ENCODE measurements at places on chromosomes 13 and 19.

GRCh38 chr13:113632706-113633484, 25.1 kb downstream of the ATP4B start:
- no peak for DNase-seq

GRCh38 chr19:18780631-18781030, 10.5 kb downstream of the COMP start:
- no peak for DNase-seq

DNA sequence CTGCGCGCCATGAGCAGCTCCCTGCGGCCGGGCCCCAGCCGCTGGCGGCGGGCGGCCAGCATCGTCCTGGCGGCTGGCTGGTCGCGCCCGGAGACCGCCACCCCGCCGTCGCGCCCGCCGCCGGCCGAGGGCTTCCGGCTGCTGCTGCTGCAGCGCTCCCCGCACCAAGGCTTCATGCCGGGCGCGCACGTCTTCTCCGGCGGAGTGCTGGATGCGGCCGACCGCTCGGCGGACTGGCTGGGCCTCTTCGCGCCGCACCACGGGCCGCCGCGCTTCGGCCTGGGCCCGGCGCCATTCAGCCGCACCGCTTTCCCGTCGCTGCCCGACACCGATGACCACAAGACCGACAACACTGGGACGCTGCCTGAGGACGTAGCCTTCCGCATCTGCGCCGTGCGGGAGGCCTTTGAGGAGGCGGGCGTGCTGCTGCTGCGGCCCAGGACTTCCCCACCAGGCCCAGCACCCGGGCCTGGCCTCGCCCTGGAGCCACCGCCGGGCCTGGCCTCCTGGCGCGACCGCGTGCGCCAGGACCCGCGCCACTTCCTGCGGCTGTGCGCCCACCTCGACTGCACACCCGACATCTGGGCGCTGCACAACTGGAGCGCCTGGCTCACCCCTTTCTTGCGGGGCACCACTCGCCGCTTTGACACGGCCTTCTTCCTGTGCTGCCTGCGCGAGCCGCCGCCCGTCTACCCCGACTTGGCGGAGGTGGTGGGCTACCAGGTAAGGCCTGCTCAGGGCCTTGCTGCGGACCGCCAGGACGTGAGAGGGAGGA, 518 bp downstream of the NUDT19 start:
- peak; percentile 64 for DNase-seq

- no peak for DNase-seq
These were observed 1.9 kb downstream of the MKNK2 start for GRCh38 chr19:2048959-2049740.

GRCh38 chr19:49335071-49335783, at the start of gene CD37:
Gene CD37, plus strand, starts transcription at chr19:49335406. Its CDS starts 135 bp downstream, at chr19:49335541.
- peak; percentile 56 for DNase-seq

- no peak for DNase-seq
These were observed 3.1 kb downstream of the NXNL1 start for GRCh38 chr19:17457616-17458015.

DNA sequence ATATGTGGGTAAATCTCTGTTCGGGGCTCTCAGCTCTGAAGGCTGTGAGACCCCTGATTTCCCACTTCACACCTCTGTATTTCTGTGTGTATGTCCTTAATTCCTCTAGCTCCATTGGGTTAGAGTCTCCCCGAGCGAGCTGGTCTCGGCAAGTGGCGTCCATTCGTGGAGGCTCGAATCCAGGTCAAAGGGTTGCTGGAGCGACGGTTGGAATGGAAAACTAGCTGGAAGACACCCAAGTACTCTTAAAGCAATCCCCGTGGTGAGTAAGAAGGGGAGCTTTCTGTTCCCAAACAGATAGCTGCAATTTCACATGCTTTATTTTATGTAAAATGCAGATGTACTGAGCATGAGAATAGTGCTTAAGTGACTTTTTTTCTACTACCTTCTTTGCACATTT, 277.5 kb upstream of the SGCG start:
- DNase-seq = no peak

DNA sequence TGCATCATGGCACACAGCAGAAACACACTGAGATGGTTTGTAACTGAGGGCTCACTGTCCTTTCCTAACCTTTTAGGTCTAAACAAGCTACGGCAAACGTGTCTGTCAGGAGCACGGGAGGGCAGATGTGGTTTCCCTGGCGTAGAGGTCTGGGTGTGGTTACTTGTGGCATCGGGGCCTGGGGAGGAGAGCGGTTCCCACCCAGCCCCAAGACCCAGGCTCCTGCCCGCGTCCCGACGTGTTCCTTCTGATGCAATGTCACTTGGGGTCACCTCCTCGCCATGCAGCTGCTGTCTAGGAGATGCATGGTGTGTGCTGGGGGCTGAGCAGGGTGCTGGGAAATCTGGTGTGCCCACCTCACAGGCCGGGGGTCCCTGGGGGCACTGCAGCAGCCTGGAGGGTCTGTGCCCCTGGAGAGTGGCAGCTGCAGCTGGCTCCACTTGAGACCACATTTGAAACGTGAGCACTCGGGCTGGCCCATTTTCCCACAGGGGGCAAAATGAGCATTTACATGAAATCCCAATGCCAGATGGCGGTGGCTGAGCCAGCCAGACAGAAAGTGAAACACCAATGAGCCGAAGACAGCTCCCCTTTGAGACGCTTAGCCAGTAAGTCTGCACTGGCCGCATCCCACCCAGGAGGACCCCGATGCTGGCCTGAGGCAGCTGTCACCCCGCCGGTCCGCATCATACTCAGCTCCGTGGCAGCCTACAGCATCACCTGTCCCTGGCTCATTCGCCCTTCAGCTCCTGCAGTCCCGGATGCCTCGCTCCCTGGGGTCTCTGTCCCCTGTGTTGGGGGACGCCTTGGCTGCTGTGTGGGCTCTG, 22.3 kb upstream of the MYDGF start:
- DNase-seq = no peak

GRCh38 chr13:109880371-109881346, 94.3 kb upstream of the IRS2 start:
- no peak for DNase-seq

DNA sequence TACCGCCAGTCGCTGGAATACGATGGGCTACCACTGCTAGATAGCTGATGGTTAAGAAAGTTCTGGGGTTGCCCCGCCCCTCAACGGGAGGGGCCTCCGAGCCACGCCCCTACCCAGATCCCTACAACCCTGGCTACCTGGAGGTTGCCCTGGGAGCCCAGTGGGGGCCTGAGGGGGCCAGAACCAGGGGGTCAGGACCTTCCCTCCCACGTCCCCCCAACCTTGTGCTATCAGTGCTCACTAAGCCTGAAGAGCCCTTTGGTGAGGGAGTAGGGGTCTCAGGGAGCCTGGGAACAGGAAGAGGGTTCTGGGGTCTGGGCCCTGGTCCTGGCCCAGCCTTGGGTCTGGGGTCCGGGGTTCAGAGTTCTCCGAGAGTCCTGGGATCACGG, 8.9 kb downstream of the OCEL1 start:
- DNase-seq = peak; percentile 60

- DNase-seq = peak; percentile 100
These were observed 471 bp upstream of the TMTC4 start for GRCh38 chr13:100674872-100675660.

GRCh38 chr19:3639479-3639878, 12.9 kb upstream of the CACTIN start:
- no peak for DNase-seq

GRCh38 chr19:8196271-8196927, 12.8 kb upstream of the CERS4 start:
- DNase-seq = no peak

DNA sequence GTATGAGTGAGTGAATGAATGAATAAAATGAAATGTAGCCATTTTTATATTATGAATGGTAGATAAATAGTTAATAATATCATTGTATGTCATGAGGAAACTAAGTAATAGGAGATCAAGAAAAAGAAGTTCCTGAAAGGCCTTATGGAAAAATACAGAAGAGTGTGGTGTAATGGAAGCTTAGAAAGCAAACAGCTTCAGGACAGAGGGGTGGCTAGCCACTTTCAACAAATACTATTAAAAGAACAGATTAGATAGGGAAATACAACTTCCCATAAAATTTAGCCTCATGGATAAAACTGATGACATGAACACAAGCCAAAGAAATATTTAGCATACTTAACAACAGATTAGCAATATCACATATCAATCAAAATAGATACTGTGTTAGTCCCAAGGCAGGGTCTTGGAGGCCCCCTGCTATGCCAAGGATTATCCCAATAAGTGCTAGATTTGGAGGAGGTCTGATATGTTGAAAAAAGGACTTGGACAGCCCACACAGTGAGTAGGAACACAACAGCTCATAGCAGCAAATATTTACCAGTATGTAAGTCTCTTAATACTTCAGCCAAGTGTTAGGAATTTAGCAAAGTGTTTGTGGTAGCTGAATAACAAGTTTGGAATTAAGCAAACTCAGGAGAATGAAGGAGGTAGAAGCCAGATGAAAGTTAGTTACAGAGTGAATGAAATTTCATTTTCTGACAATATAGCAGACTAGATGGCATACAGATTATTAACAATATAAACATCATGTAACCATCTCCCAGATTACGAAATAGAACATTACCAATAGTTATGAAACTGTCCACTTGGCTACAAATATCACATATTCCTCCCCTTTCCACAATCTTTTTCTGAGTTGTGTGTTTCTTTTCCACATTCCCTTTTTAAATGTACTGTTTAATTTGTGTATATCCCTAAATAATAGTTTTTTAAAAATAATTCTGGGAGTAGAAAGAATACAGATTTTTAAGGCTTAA, 1632.0 kb downstream of the PCDH9 start:
- no peak for DNase-seq

DNA sequence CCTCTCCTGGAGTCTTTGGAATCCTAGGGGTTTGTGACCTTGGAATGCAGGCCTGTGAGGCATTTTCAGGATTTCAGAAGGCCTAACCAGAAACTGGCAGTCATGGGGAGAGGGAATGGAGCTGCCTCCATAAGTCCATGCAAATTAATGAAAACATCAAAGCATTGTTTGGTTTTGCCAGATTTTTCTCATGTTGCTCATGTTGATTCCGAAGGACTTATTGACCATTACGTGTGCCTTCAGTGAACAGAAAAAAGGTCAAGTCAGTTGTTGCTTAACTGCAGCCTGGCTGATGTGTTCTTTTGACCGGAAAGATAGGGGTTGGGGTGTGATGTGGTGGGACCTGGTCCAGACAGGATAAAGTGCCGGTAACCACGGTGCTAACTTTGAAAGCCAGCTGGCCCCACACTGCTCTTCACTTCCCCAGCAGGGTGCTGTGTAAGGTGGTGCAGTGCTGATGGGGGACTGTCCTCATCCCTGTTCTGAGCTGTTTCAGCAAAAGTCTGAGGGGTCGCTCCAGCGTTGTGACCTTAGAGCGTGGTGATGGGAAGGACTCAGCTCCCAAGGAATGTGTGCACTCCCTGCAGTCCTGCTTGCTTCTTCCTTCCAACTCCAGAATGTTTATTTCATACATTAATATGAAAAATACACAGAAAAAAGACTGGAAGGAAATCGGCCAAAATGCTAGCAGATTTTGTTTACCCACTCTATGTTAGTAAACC, 3.5 kb downstream of the RNF113B start:
- DNase-seq = no peak

DNA sequence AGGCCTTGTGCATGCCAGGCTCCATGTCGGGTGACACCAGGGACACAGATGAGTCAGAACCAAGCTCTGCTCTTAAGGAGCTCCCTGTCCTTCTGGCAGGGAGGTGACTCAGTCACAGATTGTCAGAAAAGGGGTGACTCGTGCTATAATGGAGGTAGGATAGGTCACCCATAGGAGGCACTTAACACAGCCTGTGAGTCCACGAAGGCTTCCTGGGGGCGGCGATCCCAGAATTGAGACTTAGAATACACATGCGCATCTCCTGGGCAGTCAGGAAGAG, 19.6 kb downstream of the FUZ start:
- DNase-seq = no peak

DNA sequence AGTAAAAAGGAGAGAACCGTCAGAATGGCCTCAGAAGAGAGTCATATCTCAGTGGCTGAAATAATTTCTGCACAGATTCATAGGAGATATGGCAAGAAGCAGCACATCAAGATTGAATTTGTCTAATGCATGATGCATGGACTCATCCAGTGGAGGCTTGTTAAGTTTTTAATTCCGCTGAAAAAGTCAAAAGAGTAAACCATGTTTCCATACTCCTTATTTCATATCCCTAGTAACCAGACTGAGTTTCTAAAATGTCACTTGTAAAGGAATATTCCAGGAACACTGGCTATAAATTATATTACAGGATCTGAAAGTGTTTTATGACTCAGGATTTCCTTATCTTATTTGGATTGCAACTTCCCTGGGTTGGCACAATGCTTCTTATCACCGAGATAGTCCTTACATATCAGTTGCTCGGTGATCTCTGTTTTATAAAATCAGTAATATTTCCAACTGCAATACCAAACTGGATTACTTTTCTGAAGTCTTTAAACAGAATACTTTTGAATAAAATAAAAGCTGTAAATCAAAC, 180.2 kb upstream of the TSC22D1 start:
- no peak for DNase-seq

DNA sequence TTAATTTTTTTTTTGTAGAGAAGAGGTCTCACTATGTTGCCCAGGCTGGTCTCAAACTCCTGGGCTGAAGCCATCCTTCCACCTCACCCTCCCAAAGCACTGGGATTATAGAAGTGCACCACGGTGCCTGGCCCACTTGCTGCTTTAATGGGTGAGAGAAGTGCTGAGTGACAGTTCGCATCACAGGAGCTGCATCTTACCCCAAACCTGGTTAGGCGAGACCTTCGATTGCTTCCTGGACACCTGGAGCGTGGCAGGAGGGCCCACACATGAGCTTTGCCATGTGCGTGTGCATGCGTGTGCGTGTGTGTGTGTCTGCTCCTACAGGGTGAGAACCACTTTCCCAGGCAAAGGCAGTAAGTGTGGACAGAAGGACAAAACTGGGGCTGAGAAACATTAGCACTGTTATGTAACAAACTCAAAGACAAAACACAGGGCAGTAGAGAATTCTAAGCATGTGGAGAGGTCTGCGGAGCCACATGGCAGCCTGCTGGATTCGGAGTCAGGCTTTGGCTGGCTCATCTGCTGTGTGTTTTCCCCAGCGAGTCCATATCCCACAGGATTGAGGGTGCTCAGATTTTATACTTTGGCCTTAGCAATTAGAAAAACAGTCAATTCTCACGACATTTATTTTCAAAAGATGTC, 11.7 kb upstream of the MTIF3 start:
- no peak for DNase-seq

GRCh38 chr13:100484702-100485101, 103.9 kb downstream of the GGACT start:
- no peak for DNase-seq

DNA sequence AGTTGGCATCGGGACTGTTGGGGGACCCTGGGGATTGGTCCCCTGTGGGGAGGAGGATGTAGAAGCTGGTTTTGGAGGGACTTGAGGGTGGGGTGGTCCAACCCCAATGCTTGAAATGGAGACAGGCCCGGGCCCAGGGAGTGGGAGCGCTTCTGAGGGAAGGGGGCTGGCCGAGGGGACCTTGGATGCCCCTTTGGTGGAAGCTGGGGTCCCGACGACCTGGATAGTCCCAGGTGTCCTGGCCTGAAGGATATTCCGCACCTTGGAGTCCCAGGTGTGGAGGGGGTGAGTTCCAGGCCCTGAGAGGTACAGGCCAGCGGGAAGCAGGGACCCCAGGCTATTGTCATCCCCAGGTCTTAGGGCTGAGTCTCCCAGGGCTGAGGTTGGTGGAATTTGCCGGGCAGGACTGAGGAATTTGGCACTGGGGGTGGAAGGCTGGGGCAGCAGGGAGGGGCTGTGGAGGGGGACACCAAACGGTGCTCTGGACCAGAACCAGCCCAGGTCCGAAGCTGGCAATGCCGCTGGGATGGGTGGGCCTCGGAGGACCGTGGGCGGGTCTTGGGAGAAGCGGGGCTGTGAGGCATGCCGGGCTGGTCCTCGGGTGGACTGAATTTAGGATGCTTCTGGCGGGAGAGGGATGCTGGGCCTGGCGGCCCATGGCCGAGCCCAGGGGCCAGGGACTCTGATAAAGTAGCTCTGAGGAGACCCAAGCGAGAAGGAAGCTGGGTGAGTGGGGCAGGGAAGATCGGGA, 1.8 kb downstream of the HDGFL2 start:
- DNase-seq = no peak

Measured in activated T-helper 1 cell treated with anti-CD3 and anti-CD28 coated beads, Interleukin-12 subunit alpha, Interleukin-12 subunit beta, Interleukin-2, Interleukin-4 antibody, amounts not matched to agents 30 ng/mL and 10 ng/mL and 1 ng/mL, durations not matched to agents 14 hours and 24 hours and 36 hours (primary cell).